ENCODE measurements at places on chromosomes 3 and 15. TPM values are rescaled to one million over a fixed set of nuclear protein-coding genes. Genes with fewer than 3 reads are reported as not detected.

CTXN2 gene
- not detected for total RNA-seq

EEFSEC gene
- 9.5 TPM for total RNA-seq

UTS2B gene
- 0.22 TPM for total RNA-seq

ANKUB1 gene
- not detected for total RNA-seq

ARL14 gene
- total RNA-seq, result 0.93 TPM

BFSP2 gene
- total RNA-seq, result not detected

ROBO2 gene
- not detected for total RNA-seq

RPL14 gene
- 727 TPM for total RNA-seq

KLHL6 gene
- total RNA-seq, result not detected
